ENCODE measurements at places on chromosomes 3 and 15. TPM values are rescaled to one million over a fixed set of nuclear protein-coding genes. Genes with fewer than 3 reads are reported as not detected.

Gene SPTBN5
- total RNA-seq: 1.6 TPM

Gene CFAP100
- total RNA-seq: not detected

GRCh38 chr3:55567615-55568014, 80.5 kb upstream of the WNT5A start:
- DNase-seq: no peak

DNA sequence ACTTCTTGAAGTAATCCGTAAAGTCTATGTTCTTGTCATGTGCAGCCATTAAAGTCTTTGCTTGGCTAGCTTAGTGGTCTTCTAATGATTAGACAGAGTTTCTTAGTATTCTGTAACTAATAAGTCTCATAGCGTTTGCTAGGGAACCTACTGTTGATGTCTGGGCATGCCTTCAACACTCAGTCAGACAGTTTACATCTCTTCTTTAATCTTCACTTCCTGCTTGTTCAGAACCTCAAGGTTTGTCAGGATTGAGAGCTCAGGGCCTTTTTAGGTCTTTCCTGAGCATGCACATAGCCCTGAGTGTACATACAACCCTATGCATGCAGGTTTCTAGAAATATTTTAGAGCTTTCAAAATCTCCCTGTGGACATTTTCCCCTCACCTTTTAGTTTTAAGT, 426.3 kb downstream of the AGBL1 start:
- DNase-seq: no peak

DNA sequence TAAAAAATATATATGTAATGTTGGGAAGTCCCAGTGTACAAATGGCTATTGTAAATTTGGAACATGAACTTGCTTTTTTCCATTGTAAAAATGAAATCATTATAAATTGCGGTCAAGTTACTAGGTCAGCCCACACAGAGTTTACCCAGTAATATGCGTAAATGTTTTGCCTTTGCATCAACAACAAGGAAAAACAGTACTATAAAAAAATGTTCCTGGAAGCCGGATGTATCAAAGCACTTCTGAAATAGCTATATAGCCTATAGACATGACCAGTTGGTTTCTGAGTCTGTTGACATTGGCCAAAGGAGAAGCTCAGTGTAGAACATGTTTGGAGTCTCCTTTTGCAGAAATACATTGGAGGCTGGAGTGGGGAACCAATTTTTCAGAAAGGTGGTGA, 23.2 kb downstream of the CTNNB1 start:
- DNase-seq: no peak
